BE2C (cell line): ENCODE measurements at places on chromosomes 13 and 19.
A peak's percentile ranks its signal among the peaks of the same experiment; 100 is the strongest.

DNA sequence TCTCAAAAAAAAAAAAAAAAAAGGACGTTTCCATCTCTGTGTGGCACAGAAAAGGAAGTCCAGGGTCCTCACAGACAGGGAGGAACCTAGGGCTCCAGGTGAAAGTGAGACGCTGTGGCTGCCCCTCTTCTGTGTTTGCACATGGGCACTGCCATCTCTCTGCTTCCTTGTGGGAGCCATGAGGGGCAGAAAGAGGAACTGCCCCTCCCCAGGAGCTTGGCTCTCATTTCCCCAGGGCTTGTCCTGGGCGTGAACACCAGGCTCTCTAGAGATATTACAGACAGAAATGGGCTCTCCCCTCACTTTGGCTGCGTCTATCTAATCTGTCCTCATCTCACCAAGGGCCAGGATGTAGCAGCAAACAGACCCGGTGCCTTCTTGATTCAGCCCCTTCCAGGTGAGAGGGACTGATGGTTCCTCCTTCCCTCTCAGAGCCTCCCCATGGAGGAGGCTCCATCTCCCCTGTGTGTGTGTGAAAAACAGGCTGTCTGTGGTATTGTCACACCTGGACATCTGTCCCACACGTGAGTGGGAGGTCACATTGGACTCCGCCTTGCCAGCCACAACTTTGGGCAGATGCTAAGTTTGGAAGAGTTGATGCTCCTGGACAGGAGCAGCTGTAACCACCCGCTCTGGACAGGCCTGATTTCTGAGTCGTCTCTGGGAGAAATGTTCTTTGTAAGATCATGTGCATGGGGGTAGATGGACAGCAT lies 840 bp upstream of the LILRA4 start:
- no peak for DNase-seq

- peak; percentile 38 for DNase-seq
These were observed 915 bp upstream of the KCTD12 start for GRCh38 chr13:76887076-76887563.

GRCh38 chr13:75687150-75687763 lies 51.1 kb downstream of the LMO7 start:
- no peak for DNase-seq

DNA sequence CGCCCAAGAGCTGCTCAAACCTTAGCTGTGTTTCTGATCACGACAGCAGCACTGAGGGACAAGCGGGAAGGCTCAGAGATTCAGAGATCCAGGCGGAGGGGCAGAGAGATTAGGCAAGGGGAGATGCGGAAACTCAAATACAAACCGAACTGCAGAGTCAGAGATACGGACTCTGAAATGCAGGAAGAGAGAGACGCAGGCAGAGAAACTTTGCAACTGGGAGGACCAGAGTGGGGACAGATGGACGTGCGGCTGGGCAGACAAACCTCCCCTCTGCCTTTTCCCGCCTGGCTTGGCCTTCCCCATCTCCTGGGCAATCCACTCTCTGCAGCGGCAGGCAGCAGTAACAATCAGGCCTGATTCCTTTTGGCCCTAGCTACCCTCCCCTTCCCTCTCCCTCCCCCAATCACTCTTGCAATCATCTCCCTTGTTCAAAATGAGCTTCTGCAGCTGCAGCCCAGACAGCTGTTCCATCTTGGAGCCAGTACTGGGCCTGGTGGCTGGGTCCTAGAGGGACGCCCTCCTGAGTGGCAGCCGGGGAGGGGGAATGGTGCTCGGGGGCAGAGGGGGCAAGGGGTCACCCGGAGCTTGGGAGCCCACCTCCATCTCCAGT lies 29.7 kb downstream of the OLFM2 start:
- DNase-seq: no peak

- DNase-seq: no peak
These were observed 2.0 kb downstream of the PALM start for GRCh38 chr19:710767-711166.

GRCh38 chr13:98334620-98335205 lies 157.6 kb upstream of the RNF113B start:
- DNase-seq: no peak

DNA sequence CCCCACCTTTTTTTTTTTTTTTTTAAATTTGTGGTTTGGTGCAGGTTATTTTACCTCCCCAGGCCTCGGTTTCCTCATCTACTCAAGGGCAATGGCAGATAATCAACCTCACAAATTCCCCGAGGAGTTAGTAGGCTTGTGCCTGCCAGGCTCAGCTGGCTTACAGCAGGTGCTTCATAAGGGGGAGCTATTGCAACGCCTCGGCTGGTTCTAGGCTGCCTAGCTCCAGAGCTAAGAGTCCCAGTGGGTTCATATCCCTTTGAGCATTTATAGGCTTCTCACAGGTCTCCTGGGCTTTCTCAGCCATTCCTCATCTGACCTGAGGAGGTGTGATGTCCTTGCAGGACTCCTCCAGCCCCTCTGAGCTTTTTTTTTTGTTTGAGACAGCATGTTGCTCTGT lies 10.6 kb downstream of the BCKDHA start:
- no peak for DNase-seq

DNA sequence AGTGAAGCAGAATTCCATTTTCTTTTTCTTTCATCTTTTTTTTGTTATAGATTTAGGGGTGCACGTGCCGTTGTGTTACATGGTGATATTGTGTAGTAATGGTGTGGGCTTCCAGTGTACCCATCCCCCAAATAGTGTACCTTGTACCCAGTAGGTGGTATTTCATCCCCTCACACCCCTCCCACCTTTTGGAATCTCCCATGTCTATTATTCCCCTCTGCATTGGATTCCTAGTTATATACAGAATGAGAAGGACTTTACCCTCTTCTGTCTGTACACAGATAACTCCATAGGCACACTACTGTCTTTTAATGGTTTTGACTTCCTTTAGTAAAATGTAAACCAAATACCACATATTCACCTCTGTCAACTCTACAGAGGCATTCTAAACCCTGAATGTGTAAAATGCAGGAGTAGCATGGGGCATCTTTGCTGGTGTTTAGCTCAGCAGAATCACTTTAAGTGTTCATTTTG lies 28.0 kb downstream of the FRY start:
- no peak for DNase-seq

GRCh38 chr19:29054886-29055675 lies 157.9 kb downstream of the UQCRFS1 start:
- DNase-seq: no peak

GRCh38 chr13:72399351-72399750 lies 328.1 kb downstream of the MZT1 start:
- DNase-seq: no peak

- no peak for DNase-seq
These were observed 46.5 kb upstream of the CLDN10 start for GRCh38 chr13:95505986-95506385.

DNA sequence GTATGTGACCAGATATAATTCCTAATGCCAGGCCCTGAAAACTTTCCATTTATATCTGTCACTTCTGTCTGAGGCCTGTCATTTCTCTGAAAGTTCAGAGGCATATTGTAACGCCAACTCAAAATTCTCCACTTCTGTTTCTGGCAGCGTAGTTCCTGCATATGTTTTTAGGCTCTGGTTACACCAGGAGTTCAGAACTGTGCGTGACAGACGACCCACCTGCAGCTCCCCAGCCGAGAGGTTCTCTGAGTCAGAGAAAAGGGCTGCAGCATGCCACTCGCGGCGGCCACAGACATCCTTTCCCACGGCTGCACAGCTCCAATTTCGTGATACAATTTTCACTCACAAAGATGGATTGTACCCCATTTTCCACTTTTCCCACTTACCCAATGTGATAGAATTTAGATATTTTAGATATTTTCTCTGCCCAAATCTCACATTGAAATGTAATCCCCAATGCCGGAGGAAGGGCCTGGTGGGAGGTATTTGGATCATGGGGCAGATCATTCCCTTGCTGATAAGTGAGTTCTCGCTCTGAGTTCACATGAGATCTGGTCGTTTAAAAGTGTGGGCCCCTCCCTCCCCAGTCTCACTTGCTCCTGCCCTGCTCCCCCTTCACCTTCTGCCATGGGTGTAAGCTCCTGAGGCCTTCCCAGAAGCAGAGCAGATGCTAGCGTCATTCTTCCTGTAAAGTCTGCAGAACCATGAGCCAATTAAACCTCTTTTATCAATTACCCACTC lies 308.1 kb downstream of the LIG4 start:
- no peak for DNase-seq

GRCh38 chr19:10321874-10322835 lies 6.3 kb upstream of the FDX2 start:
- DNase-seq: no peak

GRCh38 chr13:22757530-22758120 lies 423.2 kb upstream of the SGCG start:
- DNase-seq: no peak

DNA sequence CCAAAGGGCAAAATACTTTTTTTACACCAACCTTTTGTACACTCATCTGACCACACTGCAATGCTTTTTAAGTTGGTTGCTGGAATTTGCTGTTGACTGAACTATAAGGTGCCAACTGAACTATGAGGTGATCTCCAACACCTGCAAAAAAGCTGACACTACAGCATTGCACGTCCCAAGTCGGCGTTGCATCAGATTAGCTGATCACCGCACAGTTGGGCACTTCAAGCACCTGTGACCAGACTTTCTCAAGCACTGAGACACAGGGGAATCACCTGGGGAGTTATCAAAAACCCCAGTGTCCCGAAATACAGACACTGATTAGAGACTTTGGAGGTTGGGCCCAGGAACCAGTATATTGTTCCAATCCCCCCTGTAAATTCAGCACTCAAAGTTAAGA lies 1.1 kb downstream of the NLRP11 start:
- no peak for DNase-seq

DNA sequence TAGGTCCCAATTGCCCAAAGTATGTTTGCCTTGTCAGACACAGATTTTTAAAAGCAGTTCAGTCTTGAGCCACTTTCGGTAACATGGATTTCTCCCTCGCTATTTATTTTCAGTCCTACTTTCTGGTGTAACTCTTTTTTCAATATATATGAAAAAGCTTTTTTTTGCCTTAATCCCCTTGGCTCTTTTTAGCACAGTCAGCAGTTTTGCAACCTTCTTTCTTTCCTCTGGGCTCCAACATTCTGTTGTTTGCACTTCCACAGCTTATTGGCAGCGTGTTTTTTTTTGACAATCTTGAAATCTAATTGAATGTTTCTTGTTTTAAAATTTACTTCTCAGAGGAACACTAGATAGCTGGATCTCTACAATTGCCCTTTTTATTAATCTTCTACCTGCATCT lies 429.3 kb upstream of the NBEA start:
- no peak for DNase-seq

- DNase-seq: peak; percentile 10
These were observed 75.9 kb downstream of the TNFSF11 start for GRCh38 chr13:42649831-42650230.

- DNase-seq: no peak
These were observed 3.0 kb downstream of the POU4F1 start for GRCh38 chr13:78600280-78600883.

- DNase-seq: peak; percentile 61
These were observed 25.7 kb downstream of the SH3GL1 start for GRCh38 chr19:4374498-4375163.

- no peak for DNase-seq
These were observed 69.1 kb upstream of the WASF3 start for GRCh38 chr13:26488236-26489003.

DNA sequence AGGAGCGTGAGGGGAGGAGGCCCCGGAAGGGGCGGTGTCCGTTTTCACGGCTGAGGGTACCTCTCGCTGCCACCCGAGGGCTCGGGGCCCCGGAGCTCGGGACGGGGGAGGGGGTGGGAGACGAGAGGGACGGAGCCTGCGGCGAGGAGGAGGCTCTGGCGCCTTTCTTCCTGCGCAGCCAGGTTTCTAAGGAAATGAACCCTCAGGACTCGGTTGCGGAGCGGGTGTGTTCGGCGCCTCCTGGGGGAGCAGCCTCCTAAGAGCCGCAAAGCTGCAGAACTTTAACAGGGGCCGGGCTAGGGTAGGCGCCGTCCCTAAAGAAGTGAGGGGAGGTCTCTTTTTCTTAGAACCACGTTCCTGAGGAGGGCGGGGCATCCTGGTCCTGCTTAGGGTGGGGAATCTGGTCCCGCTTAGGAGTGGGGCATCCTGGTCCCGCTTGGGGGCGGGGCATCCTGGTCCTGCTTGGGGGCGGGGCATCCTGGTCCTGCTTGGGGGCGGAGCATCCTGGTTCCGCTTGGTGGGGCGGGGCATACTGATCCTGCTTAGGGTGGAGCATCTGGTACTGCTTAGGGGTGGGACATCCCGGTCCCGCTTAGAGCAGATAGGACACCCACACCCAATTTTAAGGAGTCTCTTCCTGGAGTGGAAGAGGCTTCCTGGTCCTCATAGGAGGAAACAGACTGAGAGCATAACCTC lies 6.2 kb downstream of the SYT5 start:
- peak; percentile 88 for DNase-seq

DNA sequence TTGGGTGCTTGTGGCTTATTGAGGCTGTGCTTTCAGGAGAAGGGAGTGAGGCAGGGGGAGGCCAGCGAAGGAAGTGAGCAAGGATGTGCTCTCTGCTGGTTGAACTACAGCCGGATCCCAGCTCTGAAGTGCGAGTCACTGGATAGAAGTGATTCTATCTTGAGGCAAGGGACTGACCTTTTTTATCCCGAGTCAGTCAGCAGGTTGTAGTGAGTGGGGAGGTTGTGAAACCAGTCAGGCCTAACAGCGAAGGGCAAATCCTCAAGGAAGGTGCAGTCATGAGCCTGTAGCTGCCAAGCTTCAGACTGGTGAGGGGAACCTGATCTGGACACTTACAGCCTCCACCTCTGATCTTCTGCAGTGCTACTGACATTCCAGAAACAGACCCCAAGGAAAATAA lies 18.6 kb downstream of the SCEL start:
- no peak for DNase-seq

GRCh38 chr19:46036744-46037128 lies 4.1 kb downstream of the IGFL4 start:
- DNase-seq: no peak

DNA sequence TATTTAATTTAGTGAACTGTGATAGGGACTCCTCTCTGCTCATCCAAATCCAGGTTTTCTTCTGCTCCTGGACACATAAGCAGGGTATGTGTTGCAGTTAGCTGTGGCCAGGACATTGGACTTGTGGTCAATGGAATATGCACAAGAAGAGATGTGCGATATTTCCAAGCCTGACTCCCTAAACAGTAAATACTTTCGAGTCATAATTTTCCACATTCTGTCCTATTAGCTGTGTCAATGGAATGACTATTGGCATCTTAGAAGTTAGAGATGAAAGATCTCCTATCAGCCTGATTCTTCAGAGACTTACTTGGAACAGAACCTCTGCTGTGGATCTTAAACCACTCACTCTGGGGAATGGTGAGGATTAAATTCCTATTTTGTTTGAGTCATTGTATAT lies 771.0 kb downstream of the EFNB2 start:
- no peak for DNase-seq

- DNase-seq: no peak
These were observed 18.3 kb downstream of the NMRK2 start for GRCh38 chr19:3950871-3951861.

GRCh38 chr19:49872245-49873128 lies 4.7 kb downstream of the AKT1S1 start:
- DNase-seq: no peak

GRCh38 chr13:46181377-46181839 lies 569 bp downstream of the LCP1 start:
- no peak for DNase-seq

- no peak for DNase-seq
These were observed 28.9 kb upstream of the TNFRSF19 start for GRCh38 chr13:23541221-23541824.

GRCh38 chr19:4390017-4390566 lies 10.3 kb downstream of the SH3GL1 start:
- DNase-seq: no peak

- DNase-seq: no peak
These were observed 111.8 kb downstream of the SGCG start for GRCh38 chr13:23292586-23292985.

- no peak for DNase-seq
These were observed 2.0 kb downstream of the GJB2 start for GRCh38 chr13:20190481-20191310.
